ENCODE measurements at places on chromosomes 6 and 20. TPM values are rescaled to one million over a fixed set of nuclear protein-coding genes. Genes with fewer than 3 reads are reported as not detected.

TNNC2 gene
- total RNA-seq = not detected

VEGFA gene
- 171 TPM for total RNA-seq

SLC16A10 gene
- total RNA-seq = 5.1 TPM

GSTA2 gene
- not detected for total RNA-seq

MEP1A gene
- total RNA-seq = not detected

SUMO4 gene
- total RNA-seq = not detected

KHDC1L gene
- not detected for total RNA-seq

TSBP1 gene
- not detected for total RNA-seq

SALL4 gene
- 0.20 TPM for total RNA-seq

C20orf96 gene
- total RNA-seq = 6.6 TPM

DCDC2 gene
- total RNA-seq = 0.16 TPM

MTFR2 gene
- total RNA-seq = not detected

CFAP206 gene
- 0.25 TPM for total RNA-seq

FANCE gene
- total RNA-seq = 2.1 TPM

PDCD2 gene
- total RNA-seq = 51.4 TPM

GFOD1 gene
- total RNA-seq = 34.1 TPM

SLC4A11 gene
- total RNA-seq = 0.24 TPM

CGA gene
- not detected for total RNA-seq

SEL1L2 gene
- not detected for total RNA-seq

HECA gene
- total RNA-seq = 52.1 TPM

CLIC5 gene
- 247 TPM for total RNA-seq

GNMT gene
- 2.6 TPM for total RNA-seq

RIPOR3 gene
- 2.4 TPM for total RNA-seq

DNA sequence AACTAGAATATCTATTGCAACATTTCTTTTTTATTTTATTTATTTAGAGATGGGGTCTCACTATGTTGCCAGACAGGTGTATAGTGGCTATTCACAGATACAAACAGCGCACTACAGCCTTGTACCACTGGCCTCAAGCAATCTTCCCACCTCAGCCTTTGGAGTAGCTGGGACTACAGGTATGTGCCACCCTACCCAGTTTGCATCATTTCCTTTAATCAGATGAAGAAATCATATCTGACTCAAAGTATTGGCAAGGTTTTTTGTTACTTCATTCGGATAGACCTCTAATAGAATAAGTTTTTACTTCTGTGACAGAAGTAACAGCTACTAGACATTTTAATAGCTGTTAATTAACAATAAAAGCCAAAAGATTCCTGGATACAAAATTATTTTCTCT is 153.9 kb downstream of the CDK19 start:
- no peak for DNase-seq

GRCh38 chr20:36507746-36508145 is 33.6 kb upstream of the MYL9 start:
- no peak for DNase-seq

DNA sequence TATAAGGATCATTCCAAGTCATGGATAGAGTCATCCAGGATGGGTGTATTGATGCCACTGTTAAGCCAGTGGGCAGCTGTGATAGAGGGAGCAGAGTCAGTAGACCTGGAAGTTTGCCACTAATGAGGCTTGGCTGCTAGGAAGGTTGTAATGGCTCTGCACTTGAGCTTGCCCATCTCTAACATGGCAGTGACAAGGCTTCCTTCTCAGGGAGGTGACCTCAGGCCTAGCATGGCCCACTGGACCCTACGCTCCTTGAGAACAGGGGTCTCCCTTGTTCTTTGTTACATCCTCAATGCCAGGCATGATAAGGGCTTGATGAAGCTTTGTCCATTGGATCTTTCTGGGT is 155.1 kb downstream of the CD83 start:
- no peak for DNase-seq

- no peak for DNase-seq
These were observed 1.0 kb downstream of the CABLES2 start for GRCh38 chr20:62405981-62406513.

GRCh38 chr6:74936886-74937285 is 269.0 kb downstream of the COL12A1 start:
- DNase-seq = no peak

DNA sequence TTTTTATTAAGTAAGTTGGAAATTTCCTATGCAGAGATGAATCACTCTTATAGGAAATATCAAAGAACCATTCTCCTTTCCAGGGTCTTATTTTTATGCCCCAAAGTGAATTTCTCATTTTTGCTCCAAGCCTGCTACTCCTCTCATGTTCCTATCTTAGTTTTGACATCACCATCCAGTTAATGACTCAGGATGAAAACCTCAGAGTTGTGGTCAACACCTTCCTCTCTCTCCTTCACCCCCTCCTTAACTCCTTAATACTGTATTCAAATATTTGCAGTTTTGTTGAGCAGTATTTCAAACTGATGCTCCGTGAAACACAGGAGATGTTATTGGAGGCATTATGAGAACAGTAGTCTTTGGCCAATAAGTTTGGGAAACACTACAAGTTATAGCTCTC is 64.1 kb downstream of the NRN1 start:
- DNase-seq = no peak

GRCh38 chr6:117167520-117168271 is 97.7 kb upstream of the VGLL2 start:
- no peak for DNase-seq

GRCh38 chr6:55794136-55794812 is 81.1 kb downstream of the BMP5 start:
- DNase-seq = no peak

DNA sequence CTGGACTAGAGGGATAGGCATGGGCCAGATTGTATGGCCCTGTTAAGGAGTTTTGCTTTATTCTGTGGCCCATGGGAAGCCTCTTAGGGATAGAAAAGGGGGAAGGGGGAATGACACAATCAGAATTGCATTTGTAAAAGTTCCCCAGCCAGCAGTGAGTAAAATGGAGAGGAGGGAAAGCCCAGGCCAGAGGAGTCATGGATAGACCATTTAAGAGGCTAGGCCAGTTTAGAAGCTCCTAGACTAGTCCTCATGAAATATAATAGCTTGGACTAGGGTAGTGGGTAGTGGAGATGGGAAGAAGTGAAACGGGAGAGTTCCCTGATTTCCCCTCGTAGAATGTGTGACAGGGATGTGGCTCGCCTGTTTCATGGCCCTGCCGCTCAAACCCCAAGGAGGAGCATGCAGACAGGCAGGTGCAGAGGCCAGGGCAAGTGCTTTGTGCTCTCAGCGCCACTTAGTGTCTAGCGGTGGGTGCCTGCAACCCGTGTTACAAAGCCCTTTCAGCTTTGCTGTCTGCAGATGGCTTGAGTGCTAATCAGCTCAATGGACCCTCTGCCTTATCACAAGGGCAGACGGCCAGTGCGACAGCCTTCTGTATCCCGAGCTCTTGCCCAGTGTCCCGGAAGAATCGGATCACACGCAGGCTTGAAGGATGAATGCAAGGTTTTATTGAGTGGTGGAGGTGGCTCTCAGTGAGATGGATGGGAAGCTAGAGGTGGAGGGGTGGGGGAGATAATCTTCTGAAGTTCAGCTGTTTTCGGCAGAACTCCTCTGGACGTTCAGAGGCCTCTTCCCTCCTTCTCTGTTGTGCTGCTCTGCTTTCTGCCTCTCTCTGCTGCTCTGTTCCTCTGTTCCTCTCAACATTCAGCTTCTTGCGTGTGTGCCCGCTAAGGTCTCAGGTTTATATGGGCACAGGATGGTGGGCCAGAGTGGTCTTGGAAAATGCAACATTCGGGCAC is 141.1 kb downstream of the CEP57L1 start:
- no peak for DNase-seq

DNA sequence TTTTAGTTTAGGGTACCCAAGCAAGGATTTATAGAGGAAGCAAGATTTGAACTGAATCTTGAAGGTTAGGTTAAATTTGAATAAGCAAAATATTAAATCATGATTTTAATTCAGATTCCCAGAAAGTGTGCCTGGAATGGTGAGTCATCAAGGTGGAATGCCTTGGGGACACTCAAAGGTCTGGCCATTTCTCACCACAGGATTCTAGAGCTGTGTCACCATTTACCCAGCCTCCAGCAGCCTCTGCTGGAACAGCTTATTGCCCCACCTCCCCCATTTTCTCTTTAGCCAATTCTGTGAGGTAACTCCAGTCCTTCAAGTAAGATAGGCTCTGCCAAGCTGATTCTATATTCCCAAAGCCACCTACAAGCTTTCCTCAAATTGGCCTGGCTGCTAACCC is 181.4 kb downstream of the SIM1 start:
- no peak for DNase-seq

GRCh38 chr20:64100946-64101688 is 6.2 kb downstream of the NPBWR2 start:
- DNase-seq = no peak

GRCh38 chr6:75551367-75551952 is 50.2 kb upstream of the SENP6 start:
- no peak for DNase-seq

- DNase-seq = no peak
These were observed 44.5 kb downstream of the QKI start for GRCh38 chr6:163459007-163459406.

DNA sequence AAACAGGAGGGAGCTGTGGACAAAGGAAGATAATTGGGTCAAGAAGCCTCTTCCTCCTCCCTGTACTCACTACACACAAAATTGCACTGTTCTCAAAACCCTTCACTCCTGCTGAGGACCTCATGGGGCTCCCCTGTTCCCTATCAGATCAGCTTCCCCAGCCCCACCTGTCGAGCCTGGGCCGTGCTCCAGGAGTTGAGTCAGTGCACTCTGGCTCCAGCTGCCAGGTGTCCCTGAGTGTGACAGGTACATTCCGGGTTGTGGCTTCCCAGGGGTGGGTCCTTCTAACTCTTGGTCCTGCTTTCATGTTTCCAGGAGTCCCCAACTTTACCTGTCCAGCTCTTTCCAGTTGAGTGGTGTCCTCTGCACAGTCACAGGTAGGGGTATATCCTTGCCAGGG is 8.4 kb downstream of the RAB5IF start:
- no peak for DNase-seq

DNA sequence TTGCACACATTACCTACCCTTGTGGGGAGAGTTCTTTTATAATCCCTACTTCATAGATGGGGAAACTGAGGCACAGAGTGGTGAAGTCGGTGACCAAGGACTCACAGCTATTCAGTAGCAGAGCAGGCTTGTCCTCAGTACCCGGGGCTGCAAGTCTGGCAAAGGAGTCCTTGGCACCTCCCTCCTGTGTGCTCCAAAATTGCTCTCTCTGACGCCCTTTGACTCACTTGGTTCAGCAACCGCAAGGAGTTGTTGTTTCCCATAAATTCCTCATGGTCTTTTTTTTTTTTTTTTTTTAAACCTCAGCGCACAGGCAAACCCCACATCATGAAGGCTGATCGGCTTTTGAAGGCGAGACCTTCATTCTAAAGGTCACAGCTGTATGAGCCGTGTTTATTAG is 143.2 kb downstream of the CEBPB start:
- DNase-seq = no peak

GRCh38 chr6:163346497-163346961 is 68.0 kb upstream of the QKI start:
- no peak for DNase-seq

DNA sequence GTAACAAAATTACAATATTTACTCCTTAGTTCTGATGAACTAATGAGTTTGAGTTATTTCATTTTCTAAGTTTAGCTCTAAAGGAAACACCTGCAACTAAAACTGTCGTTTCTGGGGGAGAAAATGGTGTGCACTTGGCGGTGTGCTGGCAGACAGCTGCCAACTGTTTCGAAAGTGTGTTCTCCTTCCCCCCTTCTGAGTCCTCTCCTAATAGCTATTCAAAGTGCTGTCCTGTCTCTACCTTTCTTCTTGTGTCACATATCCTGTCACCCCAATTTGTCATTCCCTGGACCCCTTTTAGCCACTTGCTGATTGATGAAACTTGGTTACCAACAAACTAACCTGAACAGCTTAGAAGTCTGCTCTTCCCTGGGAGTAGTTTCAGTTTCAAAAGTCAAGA is 4.9 kb upstream of the UBE2J1 start:
- DNase-seq = no peak

DNA sequence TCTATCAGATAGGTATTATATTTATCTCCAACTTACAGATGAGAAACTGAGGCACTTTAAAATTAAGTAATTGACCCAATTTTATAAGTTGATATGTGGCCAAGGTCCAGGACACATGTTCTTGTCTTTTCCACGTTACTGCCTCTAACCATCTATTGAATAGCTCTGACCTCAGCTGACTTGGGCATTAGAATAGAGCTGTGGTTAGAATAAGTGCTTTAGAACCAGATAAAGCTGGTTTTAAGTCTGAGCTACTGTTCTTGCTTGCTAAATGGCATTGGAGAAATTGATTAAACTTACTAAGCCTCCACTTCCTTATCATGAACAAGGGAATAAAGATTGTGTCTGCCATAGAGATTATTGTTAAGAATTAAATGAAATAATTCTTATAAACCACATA is 147.8 kb upstream of the DTNBP1 start:
- no peak for DNase-seq

- no peak for DNase-seq
These were observed 100.2 kb upstream of the CDYL start for GRCh38 chr6:4676016-4676415.

GRCh38 chr20:45300961-45301360 is 5.7 kb upstream of the RBPJL start:
- DNase-seq = no peak

- DNase-seq = no peak
These were observed 102.8 kb downstream of the MOXD1 start for GRCh38 chr6:132298344-132298949.

- DNase-seq = no peak
These were observed 2.3 kb upstream of the TUBB1 start for GRCh38 chr20:59016795-59017492.

GRCh38 chr6:104404377-104404776 is 455.3 kb downstream of the HACE1 start:
- no peak for DNase-seq

- DNase-seq = no peak
These were observed 97.2 kb downstream of the MYLK4 start for GRCh38 chr6:2653369-2654032.

DNA sequence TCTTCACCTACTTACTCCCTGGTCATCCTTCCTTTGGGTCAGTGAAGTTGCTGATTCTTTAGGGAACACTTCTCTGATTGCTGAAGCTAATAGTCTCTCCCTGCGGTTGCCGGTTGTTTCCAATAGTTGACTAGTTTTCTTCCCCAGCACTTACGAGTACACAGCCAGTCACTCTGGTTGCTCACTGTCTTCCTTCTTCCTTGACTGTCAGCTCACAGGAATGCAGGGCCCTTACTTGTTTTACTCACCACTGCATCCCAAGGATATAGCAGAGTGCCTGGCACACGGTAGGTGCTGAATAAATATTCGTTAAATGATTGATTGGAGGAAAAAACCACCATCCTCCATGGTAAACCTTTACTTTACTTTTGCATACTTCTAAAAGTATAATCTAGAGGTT is 345.0 kb downstream of the QKI start:
- DNase-seq = no peak

Measured in heart left ventricle (tissue), 16 donors.